ENCODE measurements at places on chromosomes 11 and 22.

GRCh38 chr11:132126973-132127899, 756.8 kb downstream of the NTM start:
- no peak for DNase-seq

DNA sequence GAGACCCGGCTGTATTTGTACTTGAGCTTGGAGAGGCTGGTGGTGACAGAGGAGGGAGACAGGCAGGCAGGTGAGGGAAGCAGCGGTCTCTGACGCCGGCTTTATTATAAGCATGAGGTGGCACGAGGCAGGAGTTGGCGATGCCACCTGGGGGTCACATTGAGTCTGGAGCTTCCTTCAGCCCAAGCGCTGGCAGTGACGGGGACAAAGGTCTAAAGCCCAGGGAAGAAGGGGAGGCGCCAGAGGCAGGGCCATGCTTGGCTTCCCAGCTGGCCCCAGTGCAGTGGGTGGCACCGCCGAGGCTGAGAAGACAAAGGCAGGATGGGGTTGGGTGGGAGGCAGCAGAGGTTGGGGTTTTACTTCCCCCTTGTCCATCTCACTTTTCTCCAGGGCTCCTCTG, 4.5 kb downstream of the FXYD2 start:
- DNase-seq = no peak

DNA sequence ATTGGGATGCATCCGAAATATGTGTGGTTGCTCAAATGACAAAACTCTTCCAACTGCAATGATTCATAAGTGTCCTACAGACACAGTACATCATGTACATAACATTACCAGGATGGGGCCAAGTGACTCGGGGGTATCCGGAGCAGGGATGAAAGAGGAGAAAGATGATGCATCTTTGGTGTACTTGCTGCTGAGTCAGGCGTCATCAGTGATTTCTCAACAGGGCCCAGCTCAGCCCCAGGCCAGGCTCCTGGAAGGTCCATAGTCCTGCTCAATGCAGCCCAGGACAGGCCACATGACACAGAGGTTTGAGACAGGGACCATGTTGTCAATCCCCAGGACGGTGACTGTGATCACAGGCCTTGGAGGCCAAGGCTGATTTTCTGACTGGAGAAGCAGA, 59.3 kb downstream of the GGTLC2 start:
- no peak for DNase-seq

- DNase-seq = no peak
Measured at GRCh38 chr11:11346303-11346702, 6.7 kb downstream of the CSNK2A3 start.

- peak; percentile 26 for DNase-seq
Measured at GRCh38 chr11:123235117-123235655, 40.1 kb upstream of the CLMP start.

GRCh38 chr22:41697126-41697775, 2.1 kb upstream of the MEI1 start:
- DNase-seq = peak; percentile 97

GRCh38 chr22:23106906-23107367, 34.9 kb downstream of the RSPH14 start:
- no peak for DNase-seq

Data from stimulated activated CD8-positive, alpha-beta memory T cell treated with anti-CD3 and anti-CD28 coated beads, Interleukin-15, amount 100 ng/mL, for 24 hours (primary cell).